ENCODE measurements at places on chromosomes 1 and 21.
A peak's percentile ranks its signal among the peaks of the same experiment; 100 is the strongest.

DNA sequence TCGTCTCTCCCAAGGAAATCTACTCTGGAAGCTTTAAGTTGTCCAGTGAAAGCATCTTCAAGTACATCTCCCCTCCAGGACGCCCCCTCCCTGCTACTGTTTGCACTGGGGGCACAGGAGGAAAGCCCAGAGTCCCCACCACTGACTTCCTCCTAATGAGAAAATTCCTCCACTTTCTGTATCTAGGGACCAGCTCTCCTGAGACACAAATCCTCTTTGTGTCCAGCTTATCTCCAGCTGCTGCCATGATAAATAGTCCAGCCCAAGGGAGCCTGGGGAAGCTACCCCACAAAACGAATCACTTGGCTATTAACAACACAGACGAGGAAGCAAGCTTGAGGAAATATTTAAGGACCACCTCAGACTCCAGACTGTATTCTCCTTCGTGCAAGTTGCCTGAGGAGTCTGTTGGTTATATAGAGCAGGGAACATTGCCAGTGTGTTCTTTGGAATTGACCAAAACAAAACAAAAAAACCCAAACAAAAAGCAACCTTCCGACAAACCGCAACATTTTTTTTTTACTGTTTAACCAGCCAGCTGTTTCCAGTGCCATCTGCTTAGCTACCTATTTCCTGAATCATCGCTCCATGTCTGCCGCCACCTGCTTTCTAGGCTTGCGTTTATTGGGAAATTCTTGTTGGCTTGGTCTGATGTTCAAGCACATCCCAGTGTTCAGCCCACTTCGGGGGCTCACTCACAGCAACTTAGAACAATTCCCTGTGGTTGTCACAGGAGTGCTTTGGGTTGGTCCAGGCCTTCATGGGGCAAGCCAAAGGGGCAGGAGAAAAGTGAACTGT, 7.7 kb downstream of the C1orf226 start:
- no peak for DNase-seq

- DNase-seq: no peak
These were observed 2.0 kb downstream of the MAPKAPK2 start for GRCh38 chr1:206686478-206687249.

DNA sequence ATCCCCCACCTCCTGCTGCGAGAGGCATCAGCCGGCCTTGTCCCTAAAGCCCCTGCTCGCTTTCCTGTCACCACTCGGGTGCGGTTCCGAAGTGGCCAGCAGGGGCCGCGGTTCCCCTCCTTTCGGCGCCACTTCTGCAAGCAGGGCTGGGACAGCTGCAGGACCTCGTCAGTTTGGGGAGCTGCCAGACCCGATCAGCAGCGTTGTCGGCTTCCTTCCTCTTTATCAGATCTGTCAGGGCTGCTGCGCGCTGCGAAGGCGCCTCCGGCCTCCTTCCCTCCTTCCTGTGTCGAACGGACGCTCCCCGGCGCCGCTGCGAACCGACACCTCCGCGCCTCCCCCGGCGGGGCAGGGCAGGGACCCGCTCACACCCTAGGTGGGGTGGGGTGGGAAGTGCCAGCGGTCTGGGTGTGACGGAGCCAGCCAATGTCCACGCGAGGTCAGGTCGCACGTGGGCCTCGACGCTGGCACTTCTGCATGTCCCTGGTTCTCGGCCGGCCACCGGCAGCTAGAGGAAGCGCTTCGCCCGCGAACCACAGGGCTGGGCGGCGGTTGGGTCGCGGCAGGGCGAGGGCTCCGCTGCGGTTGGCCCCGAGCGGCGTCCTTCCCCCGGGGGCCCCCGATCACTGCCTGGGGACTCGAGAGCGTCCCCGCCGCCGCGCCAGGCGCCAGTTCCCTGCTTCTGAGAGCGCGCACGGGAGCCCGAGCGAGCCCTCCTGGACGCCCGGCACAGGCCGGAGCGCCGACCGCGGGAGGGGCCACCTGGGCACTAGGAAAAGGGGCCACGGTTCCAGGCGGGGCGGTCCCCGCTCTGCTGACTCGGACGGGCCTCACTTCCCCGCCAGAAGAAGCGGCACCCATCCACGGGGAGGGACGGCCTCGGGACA, 81.8 kb downstream of the RUNX3 start:
- DNase-seq: peak; percentile 86

- DNase-seq: no peak
These were observed 54.1 kb downstream of the DTL start for GRCh38 chr1:212089560-212090163.

GRCh38 chr1:22263359-22263758, 120.5 kb upstream of the WNT4 start:
- no peak for DNase-seq

- no peak for DNase-seq
These were observed 253.2 kb upstream of the RRP15 start for GRCh38 chr1:218031901-218032300.

Data from activated CD4-positive, alpha-beta T cell treated with anti-CD3 and anti-CD28 coated beads, Interleukin-2, amount 50 U/mL, for 4 hours (primary cell).